ENCODE measurements at places on chromosomes 7 and 10. TPM values are rescaled to one million over a fixed set of nuclear protein-coding genes. Genes with fewer than 3 reads are reported as not detected.

IFIT1 gene
- total RNA-seq, result 12.7 TPM

MPP7 gene
- total RNA-seq, result 0.53 TPM

LEP gene
- total RNA-seq, result not detected

UCMA gene
- total RNA-seq, result not detected

DNAH11 gene
- total RNA-seq, result 0.40 TPM

TMEM176B gene
- total RNA-seq, result 0.13 TPM

PRLHR gene
- total RNA-seq, result not detected

ZNF22 gene
- total RNA-seq, result 8.7 TPM

CPA2 gene
- total RNA-seq, result not detected

PPRC1 gene
- 10.7 TPM for total RNA-seq

SRRM3 gene
- not detected for total RNA-seq

All from aortic smooth muscle cell (primary cell).